ENCODE measurements at places on chromosomes 12 and 14.

GRCh38 chr12:96383991-96384390, 16.2 kb downstream of the CDK17 start:
- DNase-seq, result no peak

GRCh38 chr12:62008703-62009102, 251.5 kb upstream of the USP15 start:
- DNase-seq, result no peak

DNA sequence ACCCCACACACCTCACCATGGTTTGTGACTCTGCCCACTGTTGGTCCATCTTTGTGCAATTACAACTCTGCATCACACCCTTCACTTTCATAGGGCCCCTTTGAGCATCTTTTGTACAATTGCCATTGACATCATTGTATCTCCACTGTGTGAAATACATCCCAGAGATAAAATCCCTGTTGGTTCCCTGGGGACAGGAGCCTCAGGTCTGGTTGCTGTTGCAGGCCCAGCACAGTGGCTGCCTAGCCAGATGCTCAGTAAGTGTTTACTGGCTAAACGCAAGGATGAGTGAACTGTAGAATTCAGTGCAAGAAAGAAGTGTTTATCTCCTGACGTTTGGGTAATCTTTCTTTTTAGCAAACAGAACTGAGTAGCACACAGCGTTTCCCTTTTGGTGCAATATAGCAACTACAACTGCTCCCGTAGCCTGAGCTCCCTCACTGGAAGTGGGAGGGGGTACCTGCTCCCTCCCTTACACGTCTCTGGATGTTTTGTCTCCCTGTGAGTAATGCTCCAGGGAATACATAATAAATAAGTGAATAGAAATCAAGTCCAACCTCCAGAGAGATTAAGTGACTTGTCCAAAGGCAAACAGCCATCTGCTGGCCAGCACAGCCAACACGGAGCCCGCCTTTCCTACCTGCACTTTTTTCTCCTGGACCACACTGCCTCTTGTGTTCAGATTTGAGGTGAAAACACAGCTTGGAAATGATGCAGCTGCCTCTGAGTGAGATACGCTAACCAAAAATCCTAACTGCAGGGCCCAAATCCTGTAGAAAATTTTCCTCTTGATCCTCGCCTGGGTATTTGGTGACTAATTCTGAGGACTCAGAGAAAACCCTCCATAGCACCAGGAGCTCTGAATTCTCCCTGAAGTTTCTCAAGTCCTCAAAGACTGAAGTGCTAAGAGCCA, 27.4 kb downstream of the GALNT16 start:
- DNase-seq, result no peak

- no peak for DNase-seq
Measured at GRCh38 chr12:6241495-6241894, 41.3 kb downstream of the CD9 start.

- no peak for DNase-seq
Measured at GRCh38 chr12:32284561-32284960, 114.8 kb upstream of the FGD4 start.

GRCh38 chr12:89632778-89633177, 75.9 kb downstream of the ATP2B1 start:
- no peak for DNase-seq

GRCh38 chr12:122356192-122356635, 66.3 kb downstream of the CLIP1 start:
- DNase-seq, result peak; percentile 38

- DNase-seq, result no peak
Measured at GRCh38 chr12:41972196-41972595, 172.5 kb downstream of the GXYLT1 start.

- DNase-seq, result no peak
Measured at GRCh38 chr12:73585136-73585535, 952.5 kb upstream of the ATXN7L3B start.

DNA sequence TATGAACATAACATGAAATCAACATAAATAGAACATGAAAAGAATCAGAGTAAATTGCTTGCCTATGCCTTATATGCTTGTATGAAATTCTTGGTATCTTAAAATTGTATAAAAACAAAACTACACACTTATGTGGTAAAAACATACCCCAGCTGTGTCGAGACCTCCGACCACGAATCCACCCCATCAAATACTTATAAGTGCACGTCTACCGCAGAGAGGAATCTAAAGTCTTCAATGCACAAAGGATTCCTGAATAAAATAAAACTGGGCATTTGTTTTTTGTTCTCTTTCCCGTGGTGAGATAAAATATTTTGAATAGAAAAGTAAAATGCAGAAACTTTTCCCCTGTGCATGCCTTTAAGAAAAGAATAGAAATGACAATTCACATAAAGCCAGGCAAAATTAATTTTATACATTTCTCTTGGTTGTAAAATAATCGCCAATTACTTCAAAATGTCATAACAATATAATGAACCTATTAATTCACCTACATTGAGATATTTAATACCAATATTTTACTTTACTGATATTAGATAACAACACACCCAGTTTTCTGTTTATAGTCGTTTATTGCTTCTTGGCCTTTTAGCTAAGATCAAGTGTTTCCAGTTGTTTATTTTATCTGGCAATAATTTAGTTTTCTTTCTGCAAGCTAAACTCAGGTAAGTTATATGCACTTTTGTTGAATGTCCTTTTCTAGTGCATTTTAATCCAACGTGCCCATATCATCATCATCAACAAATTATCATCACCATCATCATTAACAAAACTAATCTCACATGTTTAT, 1.0 kb downstream of the KLRK1 start:
- DNase-seq, result no peak

- no peak for DNase-seq
Measured at GRCh38 chr12:34396006-34396860, 373.9 kb downstream of the ALG10 start.

GRCh38 chr12:68821357-68822188, 13.6 kb downstream of the MDM2 start:
- no peak for DNase-seq

DNA sequence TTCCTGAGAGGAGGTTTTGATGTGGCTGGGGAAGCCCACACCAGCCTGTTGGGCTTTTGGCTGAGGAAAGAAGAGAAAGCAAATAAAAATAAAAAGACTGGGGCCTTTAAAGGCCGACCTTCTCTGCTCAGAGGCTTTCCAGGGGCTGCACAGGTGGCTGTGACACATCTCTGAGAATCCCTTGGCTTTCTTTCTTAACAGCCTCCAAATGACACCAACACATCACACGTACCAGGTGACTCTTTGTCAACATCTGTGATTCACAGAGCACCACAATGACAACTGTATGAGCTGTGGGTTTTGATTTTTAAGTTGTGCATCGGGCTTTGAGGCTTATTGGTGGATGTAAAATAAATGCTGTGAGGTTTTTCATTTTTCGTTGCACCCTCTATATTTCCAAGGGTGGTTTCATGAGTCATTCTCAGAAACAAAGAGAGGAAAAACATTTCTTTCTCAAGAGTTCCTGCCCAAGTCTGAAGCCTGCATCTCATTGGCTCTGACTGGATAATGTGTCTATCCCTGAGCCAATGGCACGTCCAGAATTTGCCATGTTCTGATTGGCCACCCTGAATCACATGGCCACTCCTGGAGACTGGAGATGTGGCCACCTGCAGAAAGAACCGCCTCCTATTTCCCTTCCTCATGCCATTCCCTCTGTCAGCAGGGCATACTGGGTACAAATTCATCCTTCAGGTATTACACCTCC, 349.0 kb downstream of the GLT1D1 start:
- no peak for DNase-seq

- DNase-seq, result no peak
Measured at GRCh38 chr12:42407306-42407705, 81.3 kb downstream of the PPHLN1 start.

DNA sequence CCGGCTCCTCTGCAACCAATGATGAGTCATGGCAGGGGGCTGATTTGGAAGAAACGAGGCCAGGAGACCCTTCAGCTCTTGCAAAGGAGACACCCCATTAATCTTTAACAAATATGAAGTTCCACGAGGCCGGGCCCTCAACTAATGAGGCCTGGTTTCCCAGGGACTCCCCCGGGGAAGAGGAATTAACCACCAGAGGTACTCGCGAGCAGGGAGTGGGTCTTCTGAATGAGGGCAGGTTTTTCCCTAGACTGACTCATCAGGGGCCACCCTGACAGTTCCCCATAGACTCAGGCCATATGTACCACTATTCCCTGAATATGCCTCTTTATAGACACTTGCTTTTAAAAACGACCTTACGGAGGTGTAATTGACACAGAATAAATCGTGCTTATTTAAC, 150.7 kb upstream of the LHX5 start:
- no peak for DNase-seq
